ENCODE measurements at places on chromosomes 16 and 17.
A peak's percentile ranks its signal among the peaks of the same experiment; 100 is the strongest.

DNA sequence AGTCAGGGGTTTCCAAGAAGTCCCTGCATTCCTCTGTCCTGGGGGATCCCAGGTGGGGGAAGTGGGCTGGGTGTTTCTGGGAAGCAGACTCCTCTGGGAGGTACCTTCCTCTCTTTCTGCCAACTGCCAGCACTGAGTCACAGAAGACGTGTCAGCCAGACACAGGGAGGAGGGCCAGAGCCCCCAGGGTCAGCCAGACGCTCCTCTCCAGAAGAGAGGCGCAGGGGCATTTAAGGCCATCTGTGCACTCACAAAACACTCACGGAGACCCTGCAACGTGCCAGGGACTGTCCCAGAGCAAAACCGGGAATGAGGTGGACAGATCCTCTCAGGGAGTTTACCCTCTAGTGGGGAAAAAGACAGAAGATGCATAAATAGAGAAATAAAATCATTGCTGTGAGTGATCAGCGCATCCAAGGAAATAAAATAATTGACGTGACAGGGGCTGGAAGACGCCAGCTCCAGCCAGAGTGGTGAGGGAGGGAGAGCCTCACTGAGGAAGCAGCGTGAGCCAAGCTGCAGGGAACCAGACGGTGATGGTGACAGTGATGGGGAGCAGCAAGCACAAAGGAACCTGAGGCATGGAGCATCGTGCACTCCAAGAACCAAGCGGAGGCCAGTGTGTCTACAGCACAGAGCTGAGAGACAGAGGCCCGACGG is 105.4 kb downstream of the ZNF423 start:
- no peak for DNase-seq

GRCh38 chr16:4801962-4802658 is at the start of gene ROGDI:
Gene ROGDI, minus strand, starts transcription at chr16:4802633. Its CDS starts 62 bp downstream, at chr16:4802571.
- DNase-seq: peak; percentile 9

DNA sequence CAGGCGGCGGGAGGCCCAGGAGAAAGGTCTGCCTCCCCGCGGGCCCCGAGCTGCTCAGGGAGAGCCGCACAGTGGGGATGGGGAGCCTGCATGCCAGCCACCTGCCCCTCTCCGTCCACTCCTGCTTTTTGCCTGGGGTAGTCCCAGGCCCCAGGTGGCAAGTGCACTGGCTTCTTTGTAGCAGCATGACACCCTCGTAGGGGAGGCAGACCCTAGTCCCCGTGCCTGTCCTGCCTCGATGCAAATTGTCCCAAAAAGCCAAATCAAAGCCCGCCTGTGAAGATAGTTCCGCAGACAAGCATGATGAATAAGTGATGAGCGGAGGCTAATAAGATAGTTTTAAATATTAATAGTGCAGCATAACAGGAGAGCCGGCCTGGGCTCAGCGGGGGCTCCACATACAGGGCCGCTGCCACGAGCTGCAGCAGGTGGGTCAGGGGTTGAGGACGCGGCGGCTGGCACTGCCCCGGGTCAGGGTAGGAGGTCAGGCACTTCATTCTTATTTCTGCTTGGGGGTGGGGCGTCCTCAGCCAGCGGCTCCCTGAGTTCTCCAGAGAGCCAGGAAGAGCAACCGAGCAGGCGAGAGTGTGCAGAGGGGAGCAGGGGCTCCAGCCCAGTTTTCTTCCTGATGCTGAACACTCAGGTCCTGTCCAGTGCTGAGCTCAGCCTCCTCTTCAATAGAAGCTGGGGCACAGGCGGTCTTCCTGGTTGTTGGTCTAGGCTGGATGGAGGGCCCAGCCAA is 26.8 kb downstream of the GINS2 start:
- DNase-seq: no peak

DNA sequence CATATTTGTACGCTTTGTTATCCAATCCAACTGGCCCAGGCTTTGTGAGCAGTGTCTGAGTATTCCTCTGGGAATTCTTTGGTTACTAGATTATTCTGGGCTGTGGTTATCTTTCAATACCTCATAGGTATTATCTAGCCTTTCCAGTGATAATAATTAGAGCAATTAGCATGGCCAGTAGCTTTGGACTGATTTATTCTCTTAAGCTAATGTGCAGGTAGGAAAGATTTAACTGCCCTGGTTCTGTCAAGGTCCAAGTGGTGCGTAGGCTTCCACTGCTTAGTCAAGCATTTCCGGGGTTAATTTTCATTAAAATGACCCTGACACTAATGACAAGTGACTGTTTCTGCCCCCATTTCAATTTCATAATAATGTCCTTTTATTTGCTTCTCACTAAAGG is 54.2 kb upstream of the PMFBP1 start:
- peak; percentile 16 for DNase-seq

DNA sequence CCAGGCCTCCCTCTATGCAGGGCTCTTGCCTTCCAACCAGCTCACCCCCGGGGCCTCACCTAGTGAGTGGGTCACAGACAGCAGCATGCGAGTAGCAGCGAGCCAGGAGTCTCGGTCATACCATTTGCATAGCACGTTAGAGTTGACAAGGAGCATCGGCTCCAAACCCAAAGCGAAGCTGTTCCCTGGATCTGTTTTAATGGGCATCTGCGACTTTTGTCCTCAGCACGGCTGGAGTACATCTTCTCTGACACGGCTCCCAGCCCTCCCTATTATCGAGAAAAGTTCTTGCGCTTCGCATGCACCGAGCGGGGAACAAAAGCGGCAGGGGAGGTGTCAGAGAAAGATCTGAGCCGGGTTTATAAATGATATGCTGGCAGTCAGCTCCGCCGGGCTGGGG is 253.3 kb downstream of the MAF start:
- no peak for DNase-seq

GRCh38 chr17:64230791-64231408 is 32.2 kb downstream of the TEX2 start:
- DNase-seq: peak; percentile 93
